Stimulated activated CD8-positive, alpha-beta memory T cell treated with anti-CD3 and anti-CD28 coated beads, Interleukin-15, amount 100 ng/mL, for 48 hours (primary cell): ENCODE measurements at places on chromosomes 7 and 10.

DNA sequence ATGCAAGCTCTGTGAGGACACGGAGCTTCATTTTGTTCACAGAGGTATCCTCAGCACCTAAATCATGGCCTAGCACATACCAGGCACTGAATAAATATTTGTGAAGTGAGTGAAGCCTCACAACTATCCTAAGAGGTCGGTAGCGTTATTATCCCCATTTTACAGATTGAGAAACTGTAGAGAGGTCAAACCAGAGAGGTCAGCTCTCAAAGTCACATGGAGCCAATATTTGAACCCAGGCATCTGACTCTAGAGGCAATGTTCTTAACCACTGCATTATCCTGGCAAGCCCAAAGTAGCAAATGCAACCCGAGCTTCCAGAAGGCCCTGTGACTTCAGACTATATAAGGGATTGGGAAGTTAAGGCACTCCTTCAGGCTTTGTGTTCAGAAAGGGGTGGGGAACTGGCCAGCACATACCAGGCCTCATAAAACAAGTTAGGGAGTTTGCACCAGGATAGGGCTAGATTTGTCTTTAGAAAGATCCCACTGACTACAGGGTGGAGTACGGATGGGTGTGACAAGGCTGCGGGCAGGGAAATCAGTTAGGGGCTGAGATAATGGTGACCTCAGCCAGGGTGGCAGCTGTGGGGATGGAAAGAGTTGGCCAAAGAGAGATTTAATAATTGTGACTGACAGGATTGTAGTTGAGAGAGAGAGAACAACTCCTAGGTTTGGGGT lies 101.4 kb downstream of the TBXAS1 start:
- DNase-seq: no peak

DNA sequence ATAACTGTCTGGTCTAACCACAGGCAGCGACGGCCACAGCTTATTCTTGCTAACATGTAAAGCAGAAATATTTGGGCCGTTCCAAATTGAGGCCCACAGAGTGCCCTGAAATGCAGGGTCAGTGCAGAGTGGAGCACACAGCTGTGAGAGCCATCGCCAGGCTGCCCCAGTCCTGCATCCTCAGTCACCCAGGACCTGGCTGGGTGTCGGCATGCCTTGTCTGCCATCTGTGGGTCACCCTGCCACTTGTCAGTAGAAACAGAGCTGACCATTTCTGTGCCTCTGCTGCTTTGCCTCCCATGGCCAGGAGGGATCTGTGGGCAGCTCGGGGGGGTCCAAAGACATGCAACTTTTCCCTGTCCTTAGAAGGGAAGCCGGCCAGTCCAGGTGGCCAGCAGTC lies 57.3 kb upstream of the BTBD16 start:
- no peak for DNase-seq

- DNase-seq: no peak
Observed at GRCh38 chr10:77080361-77081027, 557.1 kb downstream of the KCNMA1 start.

DNA sequence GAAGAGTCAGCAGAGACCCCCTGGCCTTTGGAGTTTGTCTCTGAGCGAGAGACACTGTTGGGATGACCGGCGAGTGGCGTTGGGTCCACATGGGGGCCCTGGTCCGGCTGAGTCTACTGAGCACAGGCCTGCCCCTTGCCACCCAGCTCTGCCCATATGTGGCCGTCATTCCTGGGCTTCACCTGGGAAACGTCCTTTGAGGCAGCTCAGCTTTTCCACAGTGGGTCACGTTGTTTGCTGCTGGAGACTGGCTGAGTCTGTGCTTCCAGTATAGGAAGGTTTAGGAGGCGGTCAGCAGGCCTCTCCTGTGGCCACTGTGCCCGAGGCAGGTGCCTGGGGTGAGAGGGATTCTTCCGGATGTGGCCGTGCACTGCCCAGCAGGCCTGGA lies 17.1 kb downstream of the ADAM8 start:
- DNase-seq: no peak

- DNase-seq: no peak
Observed at GRCh38 chr7:46454816-46455215, 533.7 kb upstream of the IGFBP3 start.

- no peak for DNase-seq
Observed at GRCh38 chr10:69225681-69226080, 5.5 kb downstream of the HKDC1 start.

DNA sequence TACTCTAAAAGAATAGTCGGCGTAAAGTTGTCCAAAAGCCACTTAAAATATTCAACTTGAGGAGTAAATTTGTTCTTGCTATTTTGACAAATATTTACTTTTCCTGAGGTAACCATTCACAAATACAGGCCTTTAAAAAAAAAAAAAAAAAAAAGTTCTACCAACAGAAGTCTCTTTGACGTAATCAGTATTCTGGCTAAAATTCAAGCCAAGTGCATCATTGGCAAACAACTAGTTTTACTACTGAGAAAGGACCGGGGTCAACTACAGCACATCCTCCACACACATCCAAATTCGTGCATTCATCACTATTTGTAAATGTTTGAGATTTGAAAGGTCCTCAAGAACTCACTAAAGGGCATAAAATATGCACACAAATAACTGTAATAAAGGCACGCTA lies 2.0 kb downstream of the OAT start:
- DNase-seq: no peak

- DNase-seq: peak; percentile 62
Observed at GRCh38 chr7:55569797-55570196, 2.5 kb downstream of the VOPP1 start.
